ENCODE measurements at places on chromosomes 1 and 21. TPM values are rescaled to one million over a fixed set of nuclear protein-coding genes. Genes with fewer than 3 reads are reported as not detected.

ELF3 gene
- total RNA-seq, result 0.56 TPM

DNA sequence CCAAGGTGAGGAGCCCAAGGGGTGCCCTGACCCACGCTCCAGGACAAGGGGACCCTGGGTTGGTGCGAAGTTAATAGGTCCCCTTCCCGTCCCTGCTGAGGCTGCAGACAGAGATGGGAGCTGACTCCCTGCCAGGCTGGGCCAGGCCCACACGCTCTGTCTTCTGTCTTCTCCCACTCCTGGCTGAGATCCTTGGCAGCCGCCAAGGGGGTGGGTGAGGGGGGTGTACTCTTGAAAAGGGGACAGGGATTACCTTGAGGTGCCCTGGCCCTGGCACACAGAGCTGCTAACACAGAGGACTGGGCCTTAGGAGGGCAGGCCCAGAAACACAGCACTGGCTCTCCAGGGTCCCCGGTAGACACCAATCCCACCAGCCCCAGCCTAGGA lies 11.0 kb upstream of the CTRC start:
- H3K36me3 ChIP-seq, result peaks cover 3% of the 10 kb centered on the region
- no peaks in the 10 kb centered on the region for H3K27me3 ChIP-seq
- no peak for DNase-seq
- H3K4me3 ChIP-seq, result no peak overlapping the region

- DNase-seq, result no peak
- peaks cover 80% of the 10 kb centered on the region for H3K4me1 ChIP-seq
- H3K4me3 ChIP-seq, result no peak overlapping the region
- H3K27me3 ChIP-seq, result peaks cover 3% of the 10 kb centered on the region
These were observed 44.0 kb upstream of the FMO2 start for GRCh38 chr1:171140956-171141687.

DNA sequence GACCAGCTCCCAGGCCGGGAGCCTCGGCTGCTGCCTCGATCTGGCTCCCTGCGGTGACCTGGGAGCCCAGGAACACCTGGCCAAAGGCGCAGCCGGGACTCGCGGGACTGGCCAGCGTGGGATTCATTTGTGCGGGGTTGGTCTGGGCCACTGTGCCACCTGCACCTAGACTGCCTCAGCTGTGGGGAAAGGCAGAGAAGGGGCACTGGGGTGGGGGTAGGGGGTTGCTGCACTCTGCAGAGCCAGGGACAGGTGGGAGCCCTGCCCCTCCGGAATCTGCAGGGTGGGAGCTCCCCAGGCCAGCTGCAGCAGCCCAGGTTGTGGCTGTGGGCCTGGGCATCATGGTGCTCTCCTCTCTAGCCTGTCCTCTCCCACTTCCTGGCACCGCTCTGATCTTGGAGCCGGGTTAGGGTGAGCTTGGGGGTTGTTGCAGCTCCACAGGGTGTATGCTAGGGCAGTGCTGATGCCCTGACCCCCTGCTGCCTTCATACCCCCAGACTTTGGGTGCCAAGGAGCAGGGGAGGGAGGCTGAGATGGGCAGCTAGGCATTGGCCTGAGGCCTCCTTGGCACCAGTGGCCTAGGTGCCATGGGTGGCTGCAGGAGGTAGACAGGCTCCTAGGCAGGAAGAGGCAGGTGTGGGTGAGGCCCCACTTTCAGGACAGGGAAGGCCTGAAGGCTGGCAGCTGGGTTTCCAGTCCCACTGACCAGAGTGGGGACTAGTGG lies 57.5 kb upstream of the ETV3 start:
- no peak overlapping the region for H3K4me3 ChIP-seq
- no peak overlapping the region for H3K27ac ChIP-seq
- no peaks in the 10 kb centered on the region for H3K4me1 ChIP-seq
- DNase-seq, result peak; percentile 82
- H3K27me3 ChIP-seq, result peaks cover 29% of the 10 kb centered on the region

PRAMEF18 gene
- total RNA-seq, result not detected

DEPDC1 gene
- total RNA-seq, result 6.5 TPM

DNA sequence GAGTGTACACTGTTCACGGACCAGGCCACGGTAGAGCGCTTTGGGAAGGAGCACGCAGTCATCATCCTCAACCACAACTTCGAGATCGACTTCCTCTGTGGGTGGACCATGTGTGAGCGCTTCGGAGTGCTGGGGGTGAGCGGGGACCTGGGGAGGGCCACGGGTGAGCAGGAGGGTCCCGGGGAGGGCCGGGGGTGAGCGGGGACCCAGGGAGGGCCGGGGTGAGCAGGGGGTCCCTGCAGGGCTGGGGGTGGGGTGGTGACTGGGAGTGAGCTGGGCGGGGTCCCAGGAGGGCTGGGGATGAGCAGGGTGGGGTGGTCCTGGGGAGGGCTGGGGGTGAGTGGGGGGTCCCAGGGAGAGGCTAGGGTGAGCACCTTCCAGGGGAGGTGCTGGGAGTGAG lies 44.1 kb upstream of the TRAPPC10 start:
- H3K27me3 ChIP-seq, result no peaks in the 10 kb centered on the region
- no peak overlapping the region for H3K27ac ChIP-seq
- DNase-seq, result no peak
- no peaks in the 10 kb centered on the region for H3K4me1 ChIP-seq

- H3K27ac ChIP-seq, result peak overlapping the region; percentile 95
- H3K4me3 ChIP-seq, result peak overlapping the region; percentile 92
- no peak for DNase-seq
- H3K4me1 ChIP-seq, result peaks cover 36% of the 10 kb centered on the region
- H3K36me3 ChIP-seq, result no peaks in the 10 kb centered on the region
These were observed 1.3 kb downstream of the POU2F1 start for GRCh38 chr1:167221738-167222610.

MR1 gene
- total RNA-seq, result 4.3 TPM

DNA sequence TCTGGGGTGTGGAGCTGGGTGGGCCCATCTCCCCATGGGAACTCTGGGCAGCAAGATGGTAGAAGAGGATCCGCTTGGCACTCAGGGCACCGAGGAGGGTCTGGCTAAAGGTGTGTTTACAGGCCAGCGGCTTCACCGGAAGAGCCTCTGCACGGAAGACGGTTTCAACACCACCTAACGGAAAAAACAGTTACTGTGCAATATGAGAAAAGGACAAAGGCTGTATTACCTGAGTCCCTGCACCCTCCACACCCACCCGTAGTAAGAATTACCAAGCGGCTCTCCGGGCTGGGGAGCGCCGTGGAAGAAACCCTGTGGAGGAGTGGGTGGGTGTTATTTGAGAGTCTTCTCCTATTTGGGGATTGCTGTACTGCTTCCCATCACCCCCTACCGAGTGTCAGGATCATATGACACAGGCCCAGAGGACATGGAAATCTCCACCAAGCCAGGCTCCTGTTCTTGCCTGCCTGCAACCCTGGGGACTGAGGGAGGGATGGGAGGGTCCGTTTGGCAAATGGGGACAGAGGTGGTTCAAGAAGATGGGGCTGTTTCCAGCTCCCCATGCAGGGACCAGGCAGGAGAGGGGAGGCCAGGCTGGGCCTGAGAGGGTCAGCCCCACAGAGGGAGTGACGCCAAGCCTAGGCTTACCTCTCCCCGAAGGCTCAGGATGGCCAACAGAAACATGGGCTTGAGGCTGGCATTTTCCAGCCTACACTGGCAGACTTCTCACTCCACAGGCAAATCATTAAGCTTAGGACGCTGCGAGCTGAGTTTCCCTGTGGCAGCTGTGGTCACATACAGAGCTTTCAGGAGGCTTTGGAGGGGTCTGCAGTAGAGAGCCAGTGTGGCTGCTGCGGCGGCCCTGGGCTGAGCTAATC lies 203.5 kb upstream of the TMEM51 start:
- H3K27me3 ChIP-seq, result no peaks in the 10 kb centered on the region
- peaks cover 4% of the 10 kb centered on the region for H3K36me3 ChIP-seq
- H3K4me3 ChIP-seq, result no peak overlapping the region
- peak overlapping the region; percentile 83 for H3K27ac ChIP-seq

LCE1C gene
- not detected for total RNA-seq

DNA sequence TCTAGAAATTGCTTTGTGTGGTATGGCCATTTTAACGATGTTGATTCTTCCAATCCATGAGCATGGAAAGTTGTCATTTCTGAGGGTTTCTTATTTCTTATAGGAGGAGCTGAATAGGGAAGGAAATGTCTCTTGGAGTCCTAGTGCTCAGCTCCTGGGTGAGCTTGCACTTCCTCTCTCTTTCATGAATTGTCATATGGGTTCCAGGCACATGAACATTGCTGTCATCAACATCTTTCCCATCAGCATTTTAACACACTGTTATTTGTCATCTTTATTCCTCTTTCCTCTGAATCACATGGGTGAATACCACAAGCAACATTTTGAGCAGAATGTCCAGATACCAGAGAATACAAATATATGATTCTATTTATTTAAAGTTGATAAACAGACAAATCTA lies 23.4 kb downstream of the SLAMF6 start:
- DNase-seq, result no peak
- no peaks in the 10 kb centered on the region for H3K27me3 ChIP-seq
- H3K36me3 ChIP-seq, result no peaks in the 10 kb centered on the region
- H3K27ac ChIP-seq, result no peak overlapping the region
- no peaks in the 10 kb centered on the region for H3K4me1 ChIP-seq
